Uterus (tissue), 4 donors: ENCODE measurements at places on chromosomes 6 and 20. TPM values are rescaled to one million over a fixed set of nuclear protein-coding genes. Genes with fewer than 3 reads are reported as not detected.

DNA sequence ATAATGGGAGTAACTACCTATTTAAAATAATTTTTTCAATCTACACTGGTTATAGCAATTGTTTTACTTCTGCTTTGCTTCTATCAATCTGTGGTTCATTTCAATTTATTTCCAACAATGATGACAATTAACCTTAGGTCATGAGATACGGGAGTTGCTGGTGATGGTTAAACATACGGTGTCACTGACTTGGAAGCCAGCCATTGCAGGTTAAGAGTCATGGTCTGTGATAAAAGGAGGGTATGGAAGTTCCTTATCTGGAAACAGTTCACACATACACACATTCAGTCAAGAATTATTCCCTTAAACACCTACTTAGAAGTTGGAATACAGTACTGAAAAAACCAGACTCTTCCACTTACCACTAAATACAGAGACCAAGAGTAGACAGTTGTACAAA is 180.0 kb downstream of the KIF16B start:
- no peaks in the 10 kb centered on the region for H3K4me1 ChIP-seq
- H3K36me3 ChIP-seq: no peaks in the 10 kb centered on the region
- DNase-seq: no peak
- no peak overlapping the region for H3K4me3 ChIP-seq

Gene MMP24
- 2.6 TPM for total RNA-seq

- no peaks in the 10 kb centered on the region for H3K4me1 ChIP-seq
- no peak for DNase-seq
- no peak overlapping the region for H3K27ac ChIP-seq
- H3K36me3 ChIP-seq: no peaks in the 10 kb centered on the region
- no peak overlapping the region for H3K4me3 ChIP-seq
Measured at GRCh38 chr6:91171754-91172462, 585.0 kb upstream of the MAP3K7 start.

Gene RING1
- 26.2 TPM for total RNA-seq

Gene RBM24
- total RNA-seq: 39.0 TPM

Gene ADGRB3
- total RNA-seq: 5.3 TPM

DNA sequence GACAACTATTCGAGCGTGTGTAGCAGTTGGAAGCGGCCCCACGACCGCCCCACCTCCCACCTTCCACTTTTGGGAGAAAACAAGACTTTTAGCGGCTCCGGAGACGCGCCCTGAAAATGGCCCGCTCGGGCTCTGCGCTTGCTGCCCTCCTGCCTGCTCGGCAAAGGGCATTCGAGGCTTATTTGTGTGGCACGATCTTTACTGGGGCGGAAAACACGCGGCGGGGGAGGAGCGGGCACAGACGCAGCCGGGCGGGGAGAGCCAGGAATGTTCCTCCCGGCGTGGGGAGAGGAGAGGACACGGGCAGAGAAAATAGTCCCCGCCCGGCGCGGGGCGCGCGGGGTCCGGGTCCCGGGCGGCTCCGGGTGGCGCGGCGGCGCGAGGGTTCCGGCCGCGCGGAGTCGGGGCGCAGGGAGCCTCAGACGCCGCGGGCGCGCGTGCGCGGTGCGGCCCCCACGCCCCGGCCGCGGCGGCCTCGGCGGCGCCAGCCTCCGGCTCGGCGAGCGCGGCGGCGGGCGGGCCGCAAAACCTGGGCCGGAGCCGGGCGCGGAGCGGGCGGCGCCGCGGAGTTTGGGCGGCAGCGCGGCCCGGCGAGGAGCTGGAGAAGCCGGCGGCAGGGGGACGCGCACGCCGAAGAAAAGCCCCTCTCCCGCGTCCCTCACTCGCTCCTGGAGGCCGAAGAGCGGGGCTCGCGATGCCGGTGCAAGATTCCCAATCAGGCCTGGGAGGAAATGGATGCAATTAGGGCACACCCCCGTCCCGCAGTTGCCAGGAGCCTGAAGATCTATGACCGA is 90.0 kb upstream of the ARID1B start:
- H3K27ac ChIP-seq: peak overlapping the region; percentile 99
- no peaks in the 10 kb centered on the region for H3K4me1 ChIP-seq
- no peaks in the 10 kb centered on the region for H3K36me3 ChIP-seq
- peak overlapping the region; percentile 57 for H3K4me3 ChIP-seq
- H3K27me3 ChIP-seq: no peaks in the 10 kb centered on the region

GRCh38 chr20:10861090-10861489 is 187.3 kb upstream of the JAG1 start:
- H3K36me3 ChIP-seq: no peaks in the 10 kb centered on the region
- H3K27me3 ChIP-seq: no peaks in the 10 kb centered on the region
- DNase-seq: no peak
- H3K27ac ChIP-seq: no peak overlapping the region
- H3K4me3 ChIP-seq: no peak overlapping the region

GRCh38 chr6:96610019-96610418 is 47.1 kb downstream of the FHL5 start:
- no peak for DNase-seq
- no peak overlapping the region for H3K27ac ChIP-seq
- H3K36me3 ChIP-seq: no peaks in the 10 kb centered on the region
- no peak overlapping the region for H3K4me3 ChIP-seq
- no peaks in the 10 kb centered on the region for H3K27me3 ChIP-seq

Gene SOX18
- 6.7 TPM for total RNA-seq

- no peaks in the 10 kb centered on the region for H3K36me3 ChIP-seq
- no peaks in the 10 kb centered on the region for H3K27me3 ChIP-seq
- H3K27ac ChIP-seq: peak overlapping the region; percentile 91
- no peak for DNase-seq
- H3K4me1 ChIP-seq: peaks cover 4% of the 10 kb centered on the region
Measured at GRCh38 chr6:30570740-30571074, 535 bp upstream of the ABCF1 start.
